Left lung (tissue), 14 donors: ENCODE measurements at places on chromosomes 3 and 15. TPM values are rescaled to one million over a fixed set of nuclear protein-coding genes. Genes with fewer than 3 reads are reported as not detected.

DNA sequence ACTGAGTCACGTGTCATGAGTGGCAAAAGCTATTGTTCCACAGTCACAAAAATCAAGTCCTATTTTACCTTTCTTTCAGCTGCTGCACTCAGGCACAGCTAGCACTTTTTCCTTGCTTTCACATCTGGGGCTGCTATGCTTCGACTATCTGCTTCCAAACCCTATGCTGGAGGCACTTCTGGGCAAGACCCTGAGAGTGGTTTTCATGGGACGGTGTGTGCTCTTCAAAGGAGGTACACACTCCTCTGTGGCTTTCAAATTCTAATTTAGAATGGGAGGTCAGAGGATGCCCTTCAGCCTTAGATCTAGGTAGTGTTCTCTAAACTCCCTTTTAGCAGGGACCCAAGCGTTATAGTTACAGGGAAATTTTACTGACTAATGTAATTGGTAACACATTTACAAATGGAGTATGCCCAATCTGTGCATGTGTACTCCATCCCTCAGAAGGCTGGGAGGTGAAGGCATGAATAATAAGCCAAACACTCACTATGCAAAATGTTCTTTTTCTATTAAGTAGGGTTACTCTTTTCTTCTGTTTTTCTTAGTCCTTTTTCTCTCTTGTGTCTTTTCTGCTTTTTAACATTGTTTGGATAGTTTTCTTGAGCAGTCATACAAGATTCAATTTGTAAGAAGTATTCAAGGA lies 188.3 kb downstream of the LSAMP start:
- no peak for DNase-seq

DNA sequence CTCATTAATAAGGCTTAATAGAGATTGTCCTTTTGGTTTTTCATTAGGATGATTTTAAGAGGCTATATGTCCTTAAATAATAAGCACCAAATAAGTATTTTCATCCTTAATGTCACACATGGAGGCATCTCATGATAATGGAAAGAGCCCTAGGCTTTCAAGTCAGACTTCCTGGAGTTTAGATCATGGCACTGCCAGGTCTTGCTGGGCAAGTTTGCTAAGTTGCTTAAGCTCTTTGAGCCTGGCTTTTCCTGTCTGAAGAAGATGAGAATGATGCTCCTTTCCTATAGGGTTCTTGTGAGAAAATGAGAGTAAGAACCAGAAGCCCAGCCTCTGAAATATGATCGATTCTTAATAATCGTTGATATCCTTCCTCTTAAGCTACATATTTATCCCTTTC lies 23.4 kb upstream of the P2RY12 start:
- no peak for DNase-seq

The MASP1 gene
- 6.1 TPM for polyA plus RNA-seq

GRCh38 chr15:65421360-65422215 lies 1.2 kb downstream of the IGDCC4 start:
- DNase-seq = peak; percentile 76

The DNAH12 gene
- polyA plus RNA-seq = 2.1 TPM

DNA sequence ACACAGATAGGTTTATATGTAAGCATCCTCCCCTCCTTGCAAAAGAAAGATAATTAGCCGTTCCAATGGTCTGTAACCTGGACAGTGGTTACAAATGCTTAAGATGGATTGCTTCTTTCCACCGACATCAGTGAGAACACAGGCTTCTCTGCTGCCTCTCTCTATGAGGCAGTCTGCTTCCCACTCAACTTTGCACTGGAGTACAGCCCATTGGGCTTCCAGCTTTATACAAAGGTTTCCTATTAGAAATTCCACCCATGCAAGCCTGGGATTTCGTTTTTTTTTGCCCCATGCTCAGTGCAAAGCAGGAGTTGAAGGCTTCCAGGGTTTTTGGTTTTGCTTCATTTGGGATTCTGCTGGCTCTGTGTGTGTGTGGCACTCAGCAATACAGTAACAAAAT lies 47.3 kb upstream of the C3orf22 start:
- DNase-seq = no peak

- no peak for DNase-seq
Measured at GRCh38 chr3:42254566-42254965, 11.4 kb downstream of the CCK start.

DNA sequence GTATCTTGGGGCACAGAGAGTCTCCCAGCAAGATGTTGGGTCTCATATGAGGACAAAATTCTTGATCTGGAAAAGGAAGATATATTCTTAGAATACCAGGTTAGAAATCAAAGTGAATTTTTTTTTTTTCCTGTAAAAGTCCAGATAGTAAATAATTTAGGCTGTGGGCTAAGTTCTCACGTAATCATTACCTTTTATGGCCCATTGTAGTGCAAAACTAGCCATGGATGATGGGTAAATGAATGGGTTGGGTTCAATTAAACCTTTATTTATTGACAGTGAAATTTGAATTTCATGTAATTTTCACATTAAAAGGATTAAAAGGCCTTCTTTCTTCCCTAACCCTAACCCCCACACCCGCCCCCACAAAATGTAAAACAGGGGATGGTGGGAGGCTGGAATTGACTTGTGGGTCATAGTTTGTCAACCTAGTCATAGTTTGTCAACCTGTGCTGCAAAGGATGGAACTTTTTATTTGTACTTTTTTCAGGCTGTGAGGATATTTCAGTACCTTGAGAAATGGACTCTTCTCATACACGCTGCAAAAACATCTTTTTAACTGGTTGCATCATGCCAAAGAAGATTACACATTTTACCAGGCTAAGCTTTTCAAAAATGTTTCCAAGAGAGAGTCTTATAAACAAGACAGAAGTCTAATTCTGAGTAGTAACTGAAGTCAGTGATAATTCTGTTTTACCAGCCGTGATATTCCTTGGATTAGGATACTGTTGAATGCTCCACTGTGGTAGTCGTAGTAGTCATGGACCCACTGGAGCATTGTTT lies 138.8 kb downstream of the AKAP13 start:
- no peak for DNase-seq

DNA sequence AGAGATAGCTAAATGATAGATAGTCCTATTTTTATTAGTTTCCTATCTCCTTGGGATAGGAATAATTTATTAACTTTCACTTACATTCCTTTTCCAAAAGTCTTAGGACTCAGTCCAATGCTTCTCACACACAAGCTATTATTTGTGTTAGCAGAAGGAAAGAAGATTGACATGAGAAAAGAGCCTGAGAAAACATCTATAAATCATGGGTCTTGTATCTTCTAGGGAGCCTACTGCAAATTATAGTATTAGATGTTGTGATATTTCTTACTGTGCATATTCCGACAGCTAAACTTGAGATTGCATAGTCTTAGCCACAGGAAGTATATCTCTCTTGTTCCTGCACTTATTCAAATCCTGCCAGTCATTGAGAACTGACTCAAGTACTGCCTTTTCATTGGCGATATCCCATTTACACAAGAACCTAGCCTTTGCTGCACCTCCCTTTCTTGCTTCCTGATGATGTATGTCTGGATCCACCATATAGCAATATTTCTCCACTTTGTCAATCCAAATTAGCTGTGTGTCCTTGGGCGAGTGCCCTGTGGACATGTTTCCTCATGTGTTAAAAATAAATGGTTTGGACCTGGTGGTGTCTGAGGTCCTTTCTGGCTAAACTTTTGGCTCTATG lies 245.1 kb upstream of the LMCD1 start:
- DNase-seq = no peak

DNA sequence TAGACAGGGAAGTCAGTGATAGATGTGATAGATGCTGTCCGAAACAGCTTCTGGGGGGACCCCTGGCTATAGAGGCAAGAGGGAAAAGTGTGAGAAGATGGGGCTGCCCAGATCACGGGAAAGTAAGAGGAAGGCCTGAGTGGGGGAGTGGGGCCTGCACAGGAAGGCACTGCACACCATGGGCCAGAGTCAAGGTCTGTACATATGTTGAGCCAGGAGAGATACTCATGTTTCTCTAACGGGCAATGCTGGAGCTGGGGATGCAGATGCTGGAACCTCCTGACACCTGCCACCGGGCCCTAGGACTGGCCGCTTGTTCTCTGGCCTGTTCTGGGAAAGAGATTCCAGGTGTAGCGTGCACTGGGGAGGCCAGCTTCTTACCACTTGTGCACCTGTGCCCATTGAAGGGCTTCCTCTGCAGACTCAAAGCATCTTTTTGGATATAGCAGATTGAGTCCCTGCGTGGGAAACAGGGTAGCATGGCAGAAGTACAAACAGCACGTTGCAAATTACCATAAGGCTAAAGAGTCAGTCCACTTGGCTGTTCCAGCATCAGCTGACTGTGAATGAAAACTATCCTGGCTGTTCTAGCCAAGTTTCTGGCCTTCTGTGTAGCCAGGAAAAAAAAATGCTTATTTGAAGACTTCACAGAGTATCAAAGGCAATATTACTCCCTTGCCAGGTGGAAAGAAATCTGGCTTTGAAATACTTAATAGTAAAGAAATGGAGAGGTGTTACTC lies 77.1 kb upstream of the GSK3B start:
- DNase-seq = no peak

DNA sequence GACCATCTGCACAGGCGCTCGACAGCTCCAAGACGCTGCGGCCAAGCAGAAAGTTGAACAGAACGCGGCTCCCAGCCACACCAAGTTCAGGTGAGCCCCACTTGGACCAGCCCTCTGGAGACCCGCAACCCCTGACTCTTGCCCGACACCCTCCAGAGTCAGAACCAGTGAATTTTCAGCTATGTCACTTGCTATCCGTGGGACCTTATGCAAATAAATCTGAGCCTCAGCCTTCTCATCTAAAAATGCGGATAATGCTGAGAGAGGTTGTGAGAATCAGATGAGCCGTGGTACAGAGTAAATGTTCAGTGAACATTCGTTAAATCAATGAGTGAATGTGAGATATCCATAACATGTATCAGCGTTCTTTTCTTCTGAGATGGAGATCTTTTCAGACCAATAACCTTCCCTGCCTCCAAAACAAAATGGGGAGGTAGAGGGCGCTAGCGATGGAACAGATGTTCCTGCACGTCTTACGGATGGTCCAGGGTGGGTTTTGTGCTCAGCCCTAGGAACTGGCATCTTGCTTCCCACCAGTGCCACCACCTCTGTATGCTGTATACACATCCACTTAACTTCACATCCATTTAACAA lies 524 bp downstream of the MRPS11 start:
- DNase-seq = no peak

DNA sequence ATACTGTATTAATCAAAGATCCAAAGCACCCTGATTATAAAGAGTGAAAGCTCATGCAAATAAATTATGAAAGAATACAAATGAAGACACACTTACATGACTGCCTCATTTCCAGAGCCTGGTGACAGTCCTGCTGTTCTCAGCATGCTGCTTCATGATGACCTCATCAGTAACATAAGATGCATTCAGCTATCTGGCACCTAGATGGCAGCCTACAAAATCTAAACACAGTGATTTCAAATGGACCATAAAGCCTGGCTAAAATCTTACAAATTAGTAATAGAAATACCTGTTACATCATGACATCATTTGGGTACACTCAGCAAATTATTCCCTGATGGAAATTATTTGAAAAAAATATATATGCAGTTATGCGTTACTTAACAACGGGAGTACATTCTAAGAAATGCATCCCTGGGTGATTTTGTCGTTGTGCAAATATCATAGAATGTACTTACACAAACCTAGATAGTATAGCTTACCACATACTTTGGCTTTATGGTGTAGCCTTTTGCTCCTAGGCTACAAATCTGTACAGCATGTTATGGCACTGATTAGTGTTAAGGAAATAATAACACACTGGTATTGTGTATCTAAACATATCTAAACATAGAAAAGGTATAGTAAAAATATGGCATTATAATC lies 207.2 kb downstream of the EPHA3 start:
- DNase-seq = no peak

DNA sequence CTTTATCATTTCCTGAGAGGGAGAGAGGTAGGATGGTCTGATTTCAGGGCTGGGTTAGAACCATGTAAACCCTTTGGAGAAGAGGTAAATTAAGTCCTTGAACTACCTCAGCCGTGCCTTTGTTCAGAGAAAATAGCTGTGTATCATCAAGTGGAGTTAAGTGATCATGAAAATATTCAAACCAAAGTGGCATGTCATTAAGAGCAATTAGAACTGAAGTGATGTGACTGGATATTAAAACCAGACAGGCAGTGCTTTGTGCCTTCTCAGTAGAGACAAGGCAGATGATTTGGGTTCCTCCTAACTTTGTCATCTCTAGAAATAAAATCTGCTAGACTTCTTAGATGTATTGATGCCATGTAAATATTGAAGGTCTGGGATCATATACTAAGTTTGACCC lies 171.5 kb downstream of the IL5RA start:
- DNase-seq = no peak

GRCh38 chr15:92633418-92633817 lies 22.2 kb downstream of the FAM174B start:
- no peak for DNase-seq

DNA sequence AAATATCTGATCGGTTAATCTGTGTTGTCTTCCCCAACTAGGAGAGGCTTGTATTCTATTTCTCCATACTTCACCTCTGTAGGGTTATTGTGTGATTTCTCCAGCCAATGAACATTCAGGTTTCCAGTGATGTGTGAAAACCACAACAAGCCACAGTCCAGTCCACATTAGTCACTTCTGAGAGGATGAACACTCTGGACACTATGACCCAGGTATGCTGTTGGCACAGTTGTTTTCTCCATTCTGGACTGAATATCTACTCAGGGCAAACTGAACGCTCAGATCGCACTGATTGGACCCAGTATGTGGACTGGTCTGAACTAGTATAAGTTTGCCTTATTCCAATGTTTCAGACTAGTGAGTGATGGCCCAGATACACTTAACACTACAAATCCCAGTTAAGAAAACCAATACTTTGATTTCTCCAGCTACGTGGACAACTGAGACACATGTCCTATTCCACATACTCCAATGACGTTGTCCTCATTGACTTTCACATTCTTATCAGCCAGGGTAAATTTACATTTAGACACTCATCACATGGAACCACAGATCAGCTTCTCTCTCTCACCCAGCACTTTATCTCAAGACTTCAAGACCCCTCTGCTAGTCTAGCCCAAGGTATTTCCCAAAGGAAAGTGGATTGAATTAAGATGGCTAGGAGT lies 587.4 kb upstream of the SGO1 start:
- no peak for DNase-seq

The ZSCAN2 gene
- polyA plus RNA-seq = 25.7 TPM
